Pons (tissue), 1 donor: ENCODE measurements at places on chromosomes 2 and 18.

DNA sequence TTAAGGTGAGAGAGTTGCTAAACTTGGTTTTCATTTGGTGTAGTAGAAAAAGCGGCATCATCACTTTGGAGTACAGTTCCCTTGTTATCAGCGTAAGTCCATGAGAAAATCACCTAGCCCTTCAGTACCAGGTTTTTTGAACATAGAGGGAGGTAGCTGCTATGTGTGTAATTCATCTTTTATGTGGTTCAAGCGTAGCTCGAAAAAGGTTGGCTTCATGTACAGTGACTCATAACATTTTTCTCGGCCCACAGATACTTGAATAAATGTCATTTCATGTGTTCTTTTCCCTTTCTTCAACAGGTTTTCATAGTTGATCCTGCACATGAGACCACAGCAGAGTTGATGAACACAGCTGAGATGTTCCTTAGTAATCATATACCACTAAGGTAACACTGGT lies 43.6 kb downstream of the UGGT1 start:
- no peak for DNase-seq

DNA sequence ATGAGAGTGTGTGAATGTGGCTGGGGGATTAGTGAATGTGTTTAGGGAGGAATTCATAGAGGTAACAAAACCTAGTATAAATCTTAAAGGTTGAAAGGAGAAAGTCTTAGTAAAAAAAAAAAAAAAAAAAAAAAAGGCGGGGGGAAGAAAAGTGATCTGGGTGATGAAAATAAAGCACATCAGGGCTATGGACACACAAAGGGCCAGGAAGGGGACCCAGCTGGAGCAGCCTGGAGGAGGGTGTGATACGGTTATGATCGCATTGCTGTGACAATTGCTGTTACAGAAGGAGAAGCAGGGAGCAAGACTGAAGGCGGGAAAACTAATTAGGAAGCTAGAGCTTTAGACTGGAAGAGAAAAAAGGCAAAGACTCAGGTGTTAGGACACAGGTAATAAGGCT lies 85.4 kb downstream of the DLGAP1 start:
- DNase-seq: no peak

DNA sequence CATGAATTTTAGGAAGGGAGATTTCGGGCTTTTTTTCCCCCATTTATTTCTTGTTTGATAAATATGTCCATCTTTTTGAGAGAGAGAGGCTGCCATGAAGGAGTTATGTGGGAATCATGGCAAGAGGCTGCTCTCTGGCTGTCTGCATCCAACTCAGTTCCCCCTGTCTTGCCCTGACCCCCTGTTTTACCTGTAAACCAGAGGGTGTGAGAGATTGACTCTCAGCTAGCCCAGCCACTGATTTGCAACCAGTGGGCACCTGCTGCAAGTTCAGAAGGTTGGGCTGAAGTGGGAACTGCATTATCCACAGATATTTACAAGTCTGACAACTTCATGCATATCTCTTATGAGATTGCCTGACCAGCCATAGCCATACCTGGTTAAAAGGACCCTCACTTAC lies 625.4 kb upstream of the FANCL start:
- DNase-seq: no peak

DNA sequence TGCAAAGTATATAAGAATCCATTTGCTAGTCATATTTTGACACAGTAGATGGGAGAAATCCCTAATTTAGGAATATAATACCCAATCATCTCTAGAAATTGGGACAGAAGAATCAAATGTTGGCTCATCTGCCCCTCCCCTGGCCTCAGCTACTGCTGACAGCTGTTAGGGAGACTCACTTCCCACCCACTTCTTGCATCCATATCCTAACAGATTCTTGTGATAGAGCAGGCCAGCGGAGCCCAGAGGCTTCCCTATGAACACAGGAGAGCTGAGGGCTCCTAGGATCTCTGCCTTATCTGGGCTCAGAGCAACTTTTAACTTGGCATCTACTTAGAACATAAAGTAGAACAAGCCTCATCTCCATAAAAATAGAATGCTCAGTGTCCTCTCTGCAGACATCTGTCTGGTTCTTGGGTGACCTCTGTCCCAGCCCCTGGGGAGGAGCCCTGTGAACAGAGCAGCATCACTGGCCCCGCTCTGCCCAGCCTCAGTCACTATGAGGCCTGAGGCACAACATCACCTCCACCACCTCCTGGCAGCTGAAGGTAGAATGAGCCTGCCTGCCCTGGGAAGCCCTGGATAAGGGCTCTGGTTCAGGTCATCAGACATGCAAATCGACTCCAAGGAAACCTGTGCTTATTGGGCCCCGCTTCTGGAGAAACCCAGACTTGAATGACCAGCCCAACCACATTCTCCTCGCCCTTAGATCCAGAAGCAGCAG lies 229.7 kb downstream of the ANKRD36B start:
- no peak for DNase-seq

DNA sequence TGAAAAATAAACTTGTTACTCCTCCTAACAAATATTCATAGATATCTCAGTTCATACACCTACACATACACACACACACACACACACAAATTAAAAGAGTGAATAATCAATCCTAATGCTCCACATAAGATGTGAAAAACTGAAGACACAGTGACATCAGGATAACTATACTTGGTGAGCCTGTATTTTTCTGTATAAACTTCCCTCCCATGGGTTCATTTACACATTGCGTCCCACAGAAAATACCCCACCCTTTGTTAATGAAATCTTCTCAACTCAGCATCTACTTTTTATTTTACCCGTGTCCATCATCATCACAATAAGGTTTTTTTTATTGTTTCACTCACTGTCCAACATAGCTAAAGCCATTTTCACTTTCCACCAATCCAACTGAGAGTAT lies 60.4 kb downstream of the CD226 start:
- DNase-seq: no peak

GRCh38 chr2:224173933-224174332 lies 134.8 kb upstream of the SERPINE2 start:
- no peak for DNase-seq

DNA sequence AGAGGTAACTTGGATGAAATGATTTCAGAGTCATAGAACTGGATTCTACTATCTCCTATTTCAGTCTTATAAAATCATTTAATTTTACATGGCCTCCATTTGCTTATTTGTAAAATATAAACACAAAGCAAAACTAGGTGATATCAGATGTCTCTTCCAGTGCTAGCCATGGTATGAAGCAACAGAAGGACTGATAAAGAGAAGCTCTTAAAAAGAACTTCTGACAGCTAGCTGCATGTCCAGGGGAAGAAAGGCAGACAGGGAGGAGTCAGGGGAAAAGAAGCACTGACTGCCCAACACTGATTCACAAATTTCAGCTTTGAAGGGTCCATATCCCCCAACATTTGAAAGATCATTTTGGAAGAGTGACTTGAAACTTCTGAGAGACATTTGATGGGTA lies 6.4 kb downstream of the SLC8A1 start:
- DNase-seq: no peak
